ENCODE measurements at places on chromosomes 5 and 9. TPM values are rescaled to one million over a fixed set of nuclear protein-coding genes. Genes with fewer than 3 reads are reported as not detected.
A peak's percentile ranks its signal among the peaks of the same experiment; 100 is the strongest.

GRCh38 chr5:175104677-175105076, 339.3 kb downstream of the DRD1 start:
- DNase-seq: no peak

- DNase-seq: no peak
Measured at GRCh38 chr5:58240322-58240721, 219.6 kb downstream of the PLK2 start.

GRCh38 chr5:95274011-95274410, 10.9 kb downstream of the MCTP1 start:
- DNase-seq: no peak

DNA sequence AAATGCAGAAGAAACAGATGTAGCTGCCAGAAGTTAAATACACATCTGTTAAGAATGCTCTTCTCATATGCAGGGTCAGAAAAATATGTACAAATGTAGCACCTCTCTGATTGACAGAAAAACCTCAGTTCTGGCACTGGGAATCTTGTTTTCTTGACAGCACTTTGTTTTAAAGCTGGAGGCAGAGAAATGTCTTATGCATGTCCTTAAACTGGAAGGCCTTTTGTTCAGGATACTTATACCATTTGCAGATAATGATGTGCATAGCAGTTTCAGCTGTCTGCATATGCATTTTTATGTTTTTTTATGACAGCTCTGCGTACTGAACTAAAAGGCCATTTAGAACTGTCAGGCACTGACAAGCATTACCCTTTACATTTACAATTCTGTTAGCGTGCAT, 567.9 kb downstream of the EBF1 start:
- no peak for DNase-seq

- no peak for DNase-seq
Measured at GRCh38 chr9:89109666-89110065, 69.0 kb downstream of the SHC3 start.

DNA sequence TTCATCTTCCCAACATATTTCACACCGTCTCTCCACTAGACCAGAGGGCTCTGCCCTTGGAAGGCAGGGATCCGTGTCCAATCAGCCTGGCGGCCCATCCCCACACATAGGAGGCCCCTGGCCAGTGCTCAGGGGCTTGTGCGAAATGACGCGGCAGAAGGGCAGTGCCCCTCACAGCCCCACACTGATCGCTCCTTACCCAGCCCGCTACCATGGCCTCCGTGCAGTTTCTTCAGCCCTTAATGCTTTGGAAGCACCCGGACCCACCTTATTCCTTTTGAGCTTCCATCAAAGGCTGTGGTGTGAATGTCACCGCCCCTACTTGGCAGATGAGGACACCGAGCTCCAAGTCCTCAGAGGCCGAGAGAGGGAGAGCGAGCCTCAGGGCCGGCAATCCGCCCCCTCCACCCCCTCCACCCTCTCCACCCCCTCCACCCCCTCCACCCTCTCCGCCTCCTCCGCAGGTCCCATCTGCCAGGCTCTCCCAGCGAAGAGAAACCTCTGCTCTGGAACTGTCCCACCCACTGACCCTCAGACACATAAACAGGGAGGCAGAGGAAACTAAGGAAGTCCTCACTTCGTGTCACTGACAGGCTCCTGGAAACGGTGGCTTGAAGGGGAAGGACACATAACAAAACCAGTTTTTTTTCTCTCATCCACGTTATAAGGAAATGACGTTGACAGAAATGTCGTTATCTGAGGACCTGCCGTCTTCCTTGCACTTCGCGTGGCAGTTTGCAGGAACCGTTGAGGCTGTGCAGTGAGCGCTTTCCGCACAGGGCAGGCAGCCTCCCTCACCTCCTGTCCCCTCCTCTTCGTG, 13.9 kb downstream of the QSOX2 start:
- peak; percentile 67 for DNase-seq

GRCh38 chr9:88814577-88814976, 176.7 kb upstream of the S1PR3 start:
- DNase-seq: no peak

DNA sequence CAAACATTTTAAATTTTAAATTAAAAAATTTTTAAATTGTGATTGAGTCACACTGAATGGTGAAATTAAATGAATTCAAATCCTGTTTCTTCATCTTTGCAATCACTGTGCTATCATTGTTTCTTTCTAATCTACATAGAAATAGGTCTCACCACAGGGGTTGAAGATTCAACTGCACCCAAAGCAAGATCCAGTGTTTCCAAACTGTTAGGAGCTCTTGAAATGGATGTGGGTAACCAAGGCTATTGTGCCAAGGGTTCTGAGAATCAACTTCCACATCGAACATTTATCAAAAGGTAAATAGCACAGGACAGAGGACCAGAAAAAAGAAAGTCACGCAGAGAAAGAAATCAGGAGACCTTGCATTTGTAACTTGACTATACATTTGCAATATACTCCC, 172.6 kb upstream of the RASEF start:
- no peak for DNase-seq

DNA sequence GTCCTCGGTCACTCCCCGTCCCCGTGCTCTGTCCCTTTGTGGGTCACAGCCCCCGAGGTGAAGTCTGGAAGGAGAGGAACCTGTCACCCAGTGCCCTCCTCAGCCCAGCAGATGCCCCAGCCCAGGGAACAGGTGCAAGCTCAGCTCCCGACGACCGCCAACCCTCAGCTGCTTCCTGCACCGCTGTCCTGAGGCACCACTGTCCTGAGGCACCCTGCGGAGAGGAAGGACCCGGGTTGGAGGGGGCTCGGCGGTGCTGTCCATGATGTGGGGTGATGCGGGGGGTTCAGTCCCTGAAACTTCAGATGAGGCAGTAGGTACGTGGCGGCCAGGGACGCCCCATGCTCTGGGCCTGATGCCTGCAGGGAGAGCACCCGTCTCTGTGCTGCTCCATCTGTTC, 81.4 kb downstream of the COL5A1 start:
- DNase-seq: no peak

DNA sequence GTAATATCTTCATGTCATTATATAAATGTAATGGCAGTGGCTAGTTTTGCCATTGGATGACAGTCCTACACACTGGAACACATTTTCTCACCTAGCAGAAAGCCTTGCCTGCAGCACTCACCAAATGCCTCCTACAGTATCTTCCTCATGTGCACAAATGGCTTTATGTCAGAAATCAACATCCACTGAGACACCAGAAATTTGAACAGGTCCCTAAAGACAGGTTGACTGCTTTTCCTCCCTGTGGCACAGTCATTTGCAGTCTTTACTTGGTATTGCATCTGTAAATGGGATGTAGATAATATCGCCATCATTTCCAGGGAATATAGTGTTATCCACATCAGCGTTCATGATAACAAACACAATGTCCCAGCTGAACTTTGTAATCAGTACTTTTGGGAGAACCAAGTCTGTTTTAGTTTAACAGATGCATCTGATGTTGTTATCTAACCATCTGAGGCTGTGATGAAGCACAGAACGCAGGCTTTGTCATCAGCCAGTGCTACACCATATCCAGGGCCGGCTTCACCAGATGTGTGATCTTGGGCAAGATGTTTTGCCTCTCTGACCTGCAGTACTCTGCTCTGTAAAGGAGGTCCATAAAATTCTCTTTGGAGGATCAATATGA, 83.9 kb upstream of the TAS2R1 start:
- no peak for DNase-seq

DNA sequence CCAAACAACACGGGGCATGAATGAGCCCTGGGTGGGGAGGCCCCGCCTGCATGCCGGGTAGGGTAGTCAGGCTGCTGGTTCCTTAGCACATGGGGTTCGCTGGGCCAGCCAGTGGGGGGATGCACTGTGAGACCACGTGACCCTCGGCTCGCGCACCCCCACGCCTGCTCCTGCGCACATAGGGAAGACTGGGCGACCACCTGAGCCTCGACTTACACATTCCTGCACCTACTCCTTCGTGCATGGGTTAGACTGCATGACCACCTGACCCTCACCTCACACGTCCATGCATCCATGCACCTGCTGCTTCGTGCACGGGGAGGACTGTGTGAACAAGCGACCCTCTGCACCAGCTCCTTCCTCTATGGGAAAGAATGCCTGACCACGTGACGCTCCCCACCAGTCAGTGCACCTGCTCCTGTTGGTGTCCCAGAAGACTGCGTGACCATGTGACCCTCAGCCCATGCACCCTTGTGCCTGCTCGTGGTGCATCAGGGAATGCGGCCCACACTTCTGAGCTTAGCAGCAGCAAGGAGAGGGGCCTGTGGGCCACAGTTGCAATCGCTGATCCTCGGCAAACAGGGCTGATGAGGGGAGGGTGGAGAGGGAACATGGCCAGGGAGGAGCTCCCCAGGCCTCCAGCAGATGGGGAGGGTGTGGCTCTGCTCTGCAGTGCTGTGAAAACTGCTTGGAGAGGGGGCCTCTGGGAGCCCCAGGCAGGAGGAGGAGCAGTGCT, 18.1 kb downstream of the LPCAT1 start:
- no peak for DNase-seq

GRCh38 chr5:137136991-137137632, 362.0 kb downstream of the SPOCK1 start:
- no peak for DNase-seq

DNA sequence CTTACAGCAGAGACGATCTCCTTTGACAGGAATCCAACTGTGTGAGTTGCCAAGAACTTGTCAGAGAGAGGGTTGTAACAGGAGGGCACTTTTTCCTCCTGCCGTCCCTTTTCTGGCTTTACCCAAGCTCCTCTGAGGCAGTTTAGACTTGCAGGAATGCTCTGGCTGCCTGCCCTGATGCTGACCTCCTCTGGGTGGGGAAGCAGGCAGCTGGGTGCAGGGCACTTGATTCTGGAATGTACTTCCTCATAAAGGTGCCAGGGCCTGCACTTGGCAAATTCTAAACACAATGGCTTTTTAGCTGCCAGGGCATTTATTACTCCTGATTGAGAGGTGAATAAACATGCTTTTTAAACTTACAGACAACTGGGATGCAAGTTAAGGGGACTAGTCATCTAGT, 190.4 kb downstream of the EPB41L4A start:
- DNase-seq: no peak

VCAN gene
- total RNA-seq: not detected

CTSV gene
- 1.2 TPM for total RNA-seq

SCGB3A1 gene
- total RNA-seq: not detected

TMEFF1 gene
- 0.27 TPM for total RNA-seq

FOXD1 gene
- total RNA-seq: 0.12 TPM

UNC5A gene
- not detected for total RNA-seq

EMB gene
- total RNA-seq: 41.4 TPM

SPOCK1 gene
- not detected for total RNA-seq

All from activated naive CD4-positive, alpha-beta T cell treated with anti-CD3 and anti-CD28 coated beads for 36 hours (primary cell).